ENCODE measurements at places on chromosomes 13 and 19.

GRCh38 chr13:58882516-58882915 is 1251.0 kb downstream of the PCDH17 start:
- no peak for DNase-seq

- no peak for DNase-seq
These were observed 2.4 kb upstream of the CATSPERG start for GRCh38 chr19:38333245-38333644.

- no peak for DNase-seq
These were observed 30.1 kb downstream of the ZAR1L start for GRCh38 chr13:32284927-32285632.

GRCh38 chr19:1261798-1262622 is 7.1 kb upstream of the CIRBP start:
- DNase-seq, result no peak

GRCh38 chr19:17529239-17530158 is 18.1 kb downstream of the PGLS start:
- no peak for DNase-seq

DNA sequence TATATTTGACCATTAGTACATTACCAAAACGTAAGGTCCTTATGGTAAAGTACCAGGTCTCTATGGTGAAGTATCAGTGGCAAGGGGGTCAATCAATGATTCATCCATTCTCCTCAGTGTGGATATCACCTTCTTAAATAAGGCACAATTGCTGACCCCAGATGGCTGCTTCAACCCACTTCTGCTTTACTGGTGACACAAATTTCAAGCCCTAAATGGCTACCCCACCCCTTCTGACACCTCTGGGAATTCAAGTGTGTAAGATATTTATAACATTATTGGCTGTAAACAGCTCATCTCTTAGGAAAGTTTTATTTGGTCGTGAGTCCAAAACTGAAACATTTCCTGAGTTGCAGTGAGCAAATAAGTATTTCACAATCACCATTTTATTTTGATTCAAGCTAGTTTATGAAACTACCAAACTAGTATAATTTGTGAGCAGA is 7.9 kb upstream of the WBP4 start:
- DNase-seq, result no peak

GRCh38 chr19:51009061-51009891 is 7.9 kb upstream of the KLK8 start:
- no peak for DNase-seq

- no peak for DNase-seq
These were observed 243.7 kb downstream of the DNAJC15 start for GRCh38 chr13:43266936-43267615.

DNA sequence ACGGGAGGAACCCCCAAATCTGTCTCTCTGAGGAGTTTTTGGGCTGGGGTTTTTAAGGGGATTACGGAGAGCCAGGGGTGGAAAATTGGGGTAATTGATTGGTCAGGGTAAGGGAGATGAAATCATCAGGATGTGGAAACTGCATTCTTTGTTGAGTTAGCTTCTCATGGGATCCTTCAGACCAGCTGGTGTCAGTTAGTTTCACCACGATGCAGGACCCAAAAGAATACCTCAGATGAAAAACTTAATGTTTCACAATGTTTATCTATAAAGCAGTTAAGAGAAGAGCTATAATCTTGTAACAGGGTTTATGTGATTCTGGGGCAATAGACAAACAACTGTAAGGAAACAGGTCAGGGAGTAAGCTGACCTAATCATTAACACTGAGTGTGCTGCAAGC is 230.8 kb downstream of the POU4F1 start:
- DNase-seq, result no peak

DNA sequence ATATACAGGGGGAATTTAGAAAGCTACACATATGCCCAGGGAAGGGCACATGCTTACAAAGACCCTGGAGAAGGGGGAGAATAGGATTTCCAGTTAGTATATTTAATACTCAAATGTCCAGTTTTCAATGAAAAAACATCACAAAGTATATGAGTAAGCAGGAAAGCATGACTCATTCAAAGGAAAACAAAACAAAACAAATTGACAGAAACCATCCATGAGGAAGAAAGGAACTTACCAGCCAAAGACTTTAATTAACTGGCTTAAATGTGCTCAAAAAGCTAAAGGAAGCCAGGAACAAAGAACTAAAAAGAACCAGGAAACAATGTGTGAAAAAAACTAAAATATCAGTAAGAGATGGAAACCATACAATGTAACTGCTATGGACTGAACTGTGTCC is 716.2 kb upstream of the ARGLU1 start:
- DNase-seq, result no peak

DNA sequence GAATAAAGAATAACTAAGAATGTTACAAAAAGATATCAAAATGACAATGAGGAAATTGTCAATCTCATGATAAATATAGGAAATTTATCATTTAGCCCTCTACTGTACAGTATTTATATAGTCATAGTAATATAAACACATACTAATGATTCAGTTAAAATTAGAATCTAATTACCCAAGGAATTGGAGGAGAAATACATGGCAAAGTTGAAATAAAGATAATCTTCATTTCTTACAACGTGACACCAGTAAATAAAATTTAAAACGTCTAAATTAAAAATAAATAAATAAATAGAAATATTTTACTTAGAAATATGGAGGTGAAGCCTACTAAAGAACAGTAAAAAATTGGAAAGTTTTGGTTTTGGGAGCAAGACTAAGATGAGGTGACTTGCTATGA is 2163.1 kb upstream of the PCDH20 start:
- no peak for DNase-seq

DNA sequence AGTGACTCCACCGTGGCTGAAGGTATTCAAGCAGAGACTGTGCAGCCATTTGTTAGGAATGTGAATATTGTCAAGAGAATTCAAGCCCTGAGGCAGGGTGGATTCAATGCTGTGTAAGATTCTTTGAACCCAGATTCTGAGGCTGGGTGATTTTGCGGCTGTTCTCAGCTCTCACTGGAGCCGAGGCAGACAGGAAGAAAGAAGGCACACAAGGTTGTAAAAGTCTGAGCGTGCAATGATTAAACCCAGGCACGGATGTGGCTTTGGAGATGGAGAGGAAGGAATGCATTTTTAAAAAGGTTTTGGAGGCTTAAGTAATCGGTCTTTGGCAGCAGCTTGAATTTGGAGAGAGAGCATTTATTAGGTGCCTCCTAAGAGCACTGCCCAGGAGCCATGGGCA is 187.9 kb downstream of the KATNAL1 start:
- DNase-seq, result no peak

GRCh38 chr13:94345374-94346195 is 133.9 kb downstream of the DCT start:
- DNase-seq, result no peak

DNA sequence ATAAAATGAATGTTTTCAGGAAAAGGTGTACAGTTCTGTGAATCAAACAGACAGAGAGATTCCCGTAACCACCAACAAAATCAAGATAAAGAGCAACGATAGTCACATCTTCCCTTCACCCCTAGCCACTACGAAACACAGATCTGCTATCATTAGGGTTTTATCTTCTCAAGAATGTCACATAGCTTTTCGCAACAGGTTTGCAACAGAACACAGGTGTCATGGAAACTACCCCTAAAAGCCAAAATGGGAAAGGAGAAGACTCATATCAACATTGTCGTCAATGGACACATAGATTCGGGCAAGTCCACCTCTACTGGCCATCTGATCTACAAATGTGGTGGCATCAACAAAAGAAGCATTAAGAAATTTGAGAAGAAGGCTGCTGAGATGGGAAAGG is 11.1 kb downstream of the GPR42 start:
- no peak for DNase-seq

DNA sequence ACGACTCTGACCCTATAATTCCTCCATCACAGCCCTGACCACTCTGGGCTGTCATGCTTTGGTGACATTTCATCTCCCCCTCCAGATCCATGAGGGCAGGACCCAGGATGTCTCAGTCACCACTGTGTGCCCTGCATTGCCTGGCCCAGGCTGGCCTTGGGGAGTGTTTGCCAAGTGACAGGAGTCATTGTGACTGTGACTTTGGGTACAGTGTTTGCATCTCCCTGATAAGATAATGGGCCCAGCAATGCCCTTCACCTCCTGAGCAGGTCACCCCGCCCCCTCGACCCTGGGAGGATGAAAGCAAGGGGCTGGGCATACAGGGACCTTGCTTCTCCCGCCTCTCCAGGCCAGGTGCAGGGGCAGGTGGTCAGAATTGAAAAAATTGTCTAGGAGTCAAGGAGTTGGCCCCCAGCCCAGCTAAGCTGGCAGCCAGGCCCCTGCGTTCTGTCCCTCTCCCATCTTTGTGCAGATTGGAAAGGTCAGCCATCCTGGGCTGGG is 5.9 kb upstream of the ATP4A start:
- DNase-seq, result no peak

GRCh38 chr19:45104658-45105349 is 11.8 kb downstream of the PPP1R37 start:
- DNase-seq, result no peak

DNA sequence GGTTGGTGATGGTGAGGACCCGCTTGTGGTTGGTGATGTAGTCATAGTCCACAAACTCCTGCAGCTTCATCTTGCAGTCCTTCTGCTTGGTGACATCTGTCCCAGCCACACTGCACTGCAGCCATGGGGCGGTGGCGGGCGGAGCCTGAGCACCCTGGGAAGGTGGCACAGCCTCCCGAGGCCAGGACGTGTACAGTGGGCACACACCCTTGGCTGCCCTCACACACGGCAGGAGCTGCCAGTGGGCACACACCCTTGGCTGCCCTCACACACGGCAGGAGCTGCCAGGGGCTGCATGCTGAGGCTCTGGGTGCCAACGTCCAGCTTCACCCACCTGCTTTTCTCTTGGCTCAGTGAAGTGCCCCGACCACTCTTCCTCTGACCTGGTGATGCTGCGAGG is 128.7 kb downstream of the TUBA3C start:
- no peak for DNase-seq

All from progenitor cell of endocrine pancreas (in vitro differentiated cells).